Activated gamma-delta T cell (primary cell): ENCODE measurements at places on chromosomes 4 and X.

DNA sequence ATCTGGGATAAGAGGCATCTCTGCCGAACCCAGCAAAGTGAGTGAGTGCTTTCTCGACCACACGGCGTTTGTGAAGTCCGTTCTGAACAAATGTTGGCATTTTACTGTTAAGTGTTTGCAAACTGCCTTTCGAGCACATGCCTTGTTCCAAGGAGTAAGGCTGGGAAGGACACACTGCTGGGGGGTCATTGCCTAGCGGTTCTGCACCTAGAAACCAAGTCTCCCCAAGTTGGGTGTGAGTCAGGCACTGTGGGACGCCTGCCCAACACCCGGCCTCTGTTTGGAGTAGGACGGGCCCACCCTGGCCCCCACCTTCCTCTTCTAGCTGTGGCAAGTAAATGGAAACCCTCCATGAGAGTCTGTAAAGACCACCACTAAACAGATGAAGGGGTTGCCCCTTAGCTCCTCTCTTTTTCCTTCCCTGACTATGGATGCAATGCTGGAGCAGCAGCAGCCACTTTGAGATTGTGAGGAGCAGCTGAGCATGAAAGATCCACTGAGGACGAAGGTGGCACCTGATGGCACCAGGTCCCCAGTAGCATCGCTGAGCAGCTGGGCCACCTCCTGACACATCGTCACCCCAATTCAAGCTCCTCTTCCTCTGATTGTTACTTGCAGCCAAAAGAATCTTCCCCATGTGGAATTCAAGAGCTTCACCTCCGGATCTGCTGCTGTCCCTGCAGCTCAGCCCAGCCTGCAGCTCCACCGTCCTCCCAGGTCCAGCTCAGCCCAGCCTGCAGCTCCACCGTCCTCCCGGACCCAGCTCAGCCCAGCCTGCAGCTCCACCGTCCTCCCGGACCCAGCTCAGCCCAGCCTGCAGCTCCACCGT lies 6.3 kb downstream of the CPLX1 start:
- DNase-seq: no peak

DNA sequence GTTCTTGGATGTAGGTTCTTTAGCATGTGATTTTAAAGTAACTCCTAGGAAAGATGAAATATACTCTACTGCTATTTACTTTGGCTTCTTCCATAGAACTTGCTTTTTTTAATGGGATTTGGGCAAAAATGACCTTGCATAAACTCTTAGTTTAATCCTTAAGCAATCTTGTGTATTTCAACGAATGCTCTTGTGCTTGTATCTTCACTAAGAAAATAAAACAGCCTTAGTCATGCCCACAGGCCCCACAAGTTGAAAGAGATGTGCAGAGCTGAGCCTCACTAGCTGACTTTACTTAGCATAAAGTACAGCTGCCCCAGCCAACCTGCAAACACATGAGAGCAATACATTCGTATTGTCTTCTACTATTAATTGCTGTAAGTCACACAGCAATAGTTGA lies 1609.2 kb downstream of the STIM2 start:
- no peak for DNase-seq

DNA sequence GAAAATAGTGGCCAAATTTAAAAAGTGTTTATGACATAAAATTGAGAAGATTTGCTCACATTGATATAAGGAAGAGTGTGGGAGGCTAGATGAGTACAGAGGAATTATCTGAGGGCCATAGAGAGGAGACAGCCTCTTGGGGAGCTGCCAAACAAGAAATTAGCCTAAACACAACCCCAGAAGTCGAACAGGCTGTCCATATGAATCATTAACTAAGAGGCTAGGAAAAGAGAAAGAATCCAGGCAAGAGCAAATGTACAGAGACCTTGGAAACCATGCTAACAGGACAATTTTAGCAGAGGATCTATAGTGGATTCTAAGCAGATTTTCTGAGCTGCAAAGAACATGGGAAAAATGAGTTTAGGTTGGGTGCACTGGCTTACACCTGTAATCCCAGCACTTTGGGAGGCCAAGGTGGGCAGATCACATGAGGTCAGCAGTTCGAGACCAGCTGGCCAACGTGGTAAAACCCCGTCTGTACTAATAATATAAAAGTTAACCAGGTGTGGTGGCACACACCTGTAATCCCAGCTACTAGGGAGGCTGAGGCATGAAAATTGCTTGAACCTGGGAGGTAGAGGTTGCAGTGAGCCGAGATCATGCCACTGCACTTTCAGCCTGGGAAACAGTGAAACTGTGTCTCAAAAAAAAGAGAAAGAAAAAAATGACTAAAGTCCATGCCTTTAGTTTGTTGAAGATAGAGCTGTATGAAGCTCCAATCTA lies 76.1 kb downstream of the NWD2 start:
- no peak for DNase-seq

GRCh38 chr4:153788413-153789276 lies at the start of gene SFRP2:
SFRP2 (minus strand) TSS chr4:153789083; CDS start chr4:153788835, 248 bp downstream.
- DNase-seq: no peak

GRCh38 chr4:153905231-153905630 lies 116.3 kb upstream of the SFRP2 start:
- DNase-seq: no peak

GRCh38 chr4:110787109-110787508 lies 164.2 kb upstream of the PITX2 start:
- DNase-seq: no peak

DNA sequence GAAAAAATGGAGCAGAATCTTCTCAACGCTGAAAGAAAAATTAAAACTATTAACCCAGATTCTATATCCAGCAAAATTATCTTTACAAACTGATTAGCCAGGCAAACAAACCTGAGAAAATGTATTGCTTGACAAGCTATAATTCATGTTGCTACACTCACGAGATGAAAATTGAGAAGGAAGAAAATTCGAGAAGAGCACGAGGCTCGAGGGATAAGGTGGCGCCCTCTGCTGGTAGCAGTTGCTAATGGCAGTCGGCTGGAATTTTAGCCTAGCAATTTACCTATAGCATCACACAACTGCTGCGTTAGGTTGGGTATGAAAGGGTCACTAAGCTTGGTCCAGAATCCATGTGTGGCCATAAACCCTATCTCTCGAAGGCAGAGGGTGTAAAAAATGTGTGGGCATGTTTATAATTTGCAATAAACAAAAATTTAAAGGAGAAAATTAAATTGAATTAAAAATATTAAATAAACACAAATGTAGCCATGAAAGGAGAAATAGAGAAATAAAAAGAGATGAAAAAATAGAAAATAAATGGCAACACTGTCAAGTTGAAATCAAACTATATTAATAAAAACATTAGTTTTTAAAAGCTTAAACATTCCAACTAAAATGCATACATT lies 126.6 kb downstream of the PPP4R3C start:
- no peak for DNase-seq

- DNase-seq: no peak
Observed at GRCh38 chr4:25970226-25970675, 56.2 kb downstream of the SMIM20 start.

GRCh38 chr4:41602113-41602512 lies 64.2 kb downstream of the LIMCH1 start:
- no peak for DNase-seq

DNA sequence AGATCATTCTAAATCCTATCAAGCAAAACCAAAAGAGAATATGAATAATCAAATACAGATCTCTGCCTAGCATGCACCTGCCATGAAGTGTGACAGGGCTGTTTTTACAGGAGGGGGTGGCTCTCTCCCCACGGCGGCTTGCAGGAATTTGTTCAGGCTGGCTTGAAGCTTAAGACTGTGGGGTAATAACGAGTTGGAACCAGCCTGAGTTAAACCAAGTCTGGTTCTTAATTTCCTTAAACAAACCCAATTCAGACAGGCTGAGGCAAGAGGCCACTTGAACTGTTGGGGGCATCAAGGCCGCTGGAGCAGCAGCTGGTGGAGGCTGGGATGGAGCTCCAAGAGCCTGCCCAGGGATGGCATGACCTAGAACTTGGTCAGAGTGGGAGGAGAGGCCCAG lies 45.1 kb upstream of the LGI2 start:
- no peak for DNase-seq

DNA sequence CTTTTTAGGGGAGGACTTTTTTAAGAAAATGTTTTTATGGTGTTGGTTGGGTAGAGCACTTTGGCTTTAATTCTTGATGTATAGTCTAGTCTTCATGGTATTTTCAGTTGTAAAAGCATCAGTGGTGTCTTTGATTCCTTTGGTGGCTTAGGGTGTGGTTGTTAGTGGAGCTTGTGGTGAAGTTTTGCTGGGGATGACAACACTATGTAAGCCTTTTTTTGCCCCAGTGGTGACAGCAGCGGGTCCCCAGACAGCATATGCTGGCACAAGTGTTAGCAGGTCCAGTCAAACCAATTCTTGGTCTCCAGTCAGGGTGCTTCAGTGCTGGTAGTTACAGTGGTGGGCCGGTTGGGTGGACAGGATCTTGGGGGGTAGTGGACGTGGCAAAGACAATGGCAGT lies 52.0 kb downstream of the CHIC1 start:
- no peak for DNase-seq

- DNase-seq: no peak
Observed at GRCh38 chrX:43467608-43468234, 188.4 kb upstream of the MAOA start.

DNA sequence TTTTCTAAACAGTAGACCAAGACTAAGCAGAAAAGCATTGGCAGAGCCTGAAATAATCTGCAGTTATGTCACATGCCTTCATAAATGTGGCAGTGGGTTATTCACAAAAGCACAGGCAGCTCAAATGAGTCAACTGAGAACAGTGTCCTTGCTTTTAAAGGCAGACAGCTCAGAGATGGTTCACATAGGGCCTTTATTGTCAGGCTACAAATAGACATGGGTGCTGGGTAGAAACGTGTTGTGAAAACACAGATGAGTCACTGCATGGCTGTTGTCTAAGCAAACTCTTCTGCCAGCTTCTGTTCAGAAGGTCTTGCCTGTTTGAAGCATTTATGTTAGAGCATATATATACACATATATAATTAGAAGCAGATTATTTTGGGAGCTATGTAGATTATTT lies 118.0 kb downstream of the SLC4A4 start:
- DNase-seq: no peak

- DNase-seq: no peak
Observed at GRCh38 chr4:68499021-68499420, 51.8 kb downstream of the TMPRSS11E start.

GRCh38 chr4:54568184-54568583 lies 89.6 kb upstream of the KIT start:
- DNase-seq: no peak

- no peak for DNase-seq
Observed at GRCh38 chr4:103292959-103293358, 94.8 kb upstream of the CENPE start.

- DNase-seq: no peak
Observed at GRCh38 chr4:159206427-159206871, 103.6 kb downstream of the RAPGEF2 start.

- no peak for DNase-seq
Observed at GRCh38 chrX:40267334-40268187, 169.8 kb upstream of the BCOR start.

- DNase-seq: no peak
Observed at GRCh38 chr4:106329041-106329618, 12.8 kb downstream of the AIMP1 start.

DNA sequence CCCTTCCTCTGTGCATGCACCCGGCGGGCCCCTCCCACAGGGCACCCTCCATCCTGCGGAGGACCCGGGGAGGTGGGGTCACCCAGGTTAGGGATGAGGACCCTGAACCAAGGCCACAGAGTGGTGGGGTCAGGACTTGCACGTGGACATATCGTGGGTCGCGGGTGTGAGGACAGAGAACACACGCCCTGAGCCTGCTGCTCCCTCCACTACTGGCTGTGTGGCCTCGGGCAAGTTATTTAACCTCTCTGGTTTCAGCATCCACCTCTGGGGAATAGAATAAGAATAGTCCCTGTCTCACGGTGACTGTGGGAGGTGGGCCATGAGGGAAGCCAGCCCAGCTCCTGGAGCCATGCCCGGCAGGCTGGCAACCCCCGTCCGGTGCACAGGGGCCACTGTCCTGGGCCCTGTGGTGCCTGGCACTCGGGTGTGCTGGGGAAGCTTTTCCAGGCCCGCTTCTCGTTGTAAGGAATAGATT lies 5.1 kb downstream of the PSAPL1 start:
- no peak for DNase-seq

DNA sequence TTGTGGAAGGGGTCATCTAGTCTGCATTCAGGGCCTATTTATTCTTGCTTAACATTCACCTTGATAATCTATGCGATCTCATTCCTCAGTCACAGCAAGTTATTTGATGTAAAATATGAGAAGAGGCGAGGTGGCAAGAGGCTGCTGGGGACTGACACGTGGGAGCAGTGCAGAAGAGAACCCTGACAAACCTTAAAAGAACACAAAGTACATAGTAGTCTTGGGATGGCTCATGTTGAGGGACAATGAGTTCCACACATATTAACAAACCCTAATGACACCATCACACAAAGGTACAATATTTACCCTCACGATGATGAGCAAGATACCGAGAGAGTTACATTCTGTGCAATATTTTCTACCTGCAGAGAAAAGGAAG lies 57.5 kb downstream of the MAML3 start:
- no peak for DNase-seq

DNA sequence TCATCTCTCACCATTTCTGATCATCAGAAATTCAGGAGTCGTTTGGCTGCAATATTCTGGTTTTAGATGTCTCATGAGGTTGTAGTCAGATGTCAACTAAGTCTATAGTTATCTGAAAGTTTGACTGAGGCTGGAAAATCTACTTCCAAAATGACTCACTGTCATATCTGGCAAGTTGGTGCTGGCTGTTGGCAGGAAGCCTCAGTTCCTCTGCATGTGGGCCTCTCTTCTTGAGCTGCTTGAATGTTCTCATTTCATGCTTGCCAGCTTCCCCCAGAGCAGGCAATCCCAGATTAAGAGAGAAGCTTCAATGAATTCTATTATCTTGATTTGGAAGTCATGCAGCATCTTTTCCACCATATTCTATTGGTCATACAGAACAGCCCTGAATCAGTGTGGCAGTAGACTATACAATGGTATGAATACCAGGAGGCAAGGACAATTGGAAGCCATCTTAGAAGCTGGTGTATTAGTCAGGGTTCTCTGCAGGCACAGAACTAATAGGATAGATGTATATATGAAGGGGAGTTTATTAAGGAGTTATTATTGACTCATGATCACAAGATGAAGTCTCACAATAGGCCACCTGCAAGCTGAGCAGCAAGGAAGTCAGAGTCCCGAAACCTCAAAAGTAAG lies 46.8 kb upstream of the ELF2 start:
- no peak for DNase-seq

DNA sequence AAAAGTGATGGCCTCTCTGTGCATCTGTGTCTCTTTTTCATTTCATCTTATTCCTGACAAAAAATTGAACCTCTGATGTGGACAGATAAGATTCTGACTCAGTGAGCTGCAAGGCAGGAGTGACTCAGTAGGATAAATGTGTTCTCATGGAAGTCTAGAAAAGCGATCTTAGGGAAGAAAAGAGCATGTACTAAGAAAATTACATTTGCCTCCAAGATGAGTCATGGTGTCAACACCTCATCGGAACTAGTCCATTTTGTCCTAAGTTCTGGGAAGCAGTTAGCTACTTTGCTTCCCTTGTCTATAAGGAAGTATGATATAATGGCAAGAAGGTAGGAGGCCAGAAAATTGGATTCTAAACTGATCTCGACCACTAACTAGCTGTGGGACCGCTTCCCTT lies 83.5 kb upstream of the AFF2 start:
- DNase-seq: no peak
